ENCODE measurements at places on chromosomes 12 and 14. TPM values are rescaled to one million over a fixed set of nuclear protein-coding genes. Genes with fewer than 3 reads are reported as not detected.

MARS1 gene
- total RNA-seq: 175 TPM

IFNG-AS1 gene
- total RNA-seq: 0.42 TPM

KRT72 gene
- 0.60 TPM for total RNA-seq

TAS2R31 gene
- 2.7 TPM for total RNA-seq

GPR162 gene
- total RNA-seq: not detected

AP4S1 gene
- 14.0 TPM for total RNA-seq

KRT7 gene
- not detected for total RNA-seq

BMAL2 gene
- 2.0 TPM for total RNA-seq

PTGDR gene
- 3.7 TPM for total RNA-seq

ART4 gene
- 0.05 TPM for total RNA-seq

GALNT8 gene
- 1.4 TPM for total RNA-seq

ATP2A2 gene
- 116 TPM for total RNA-seq

KRT2 gene
- not detected for total RNA-seq

OASL gene
- total RNA-seq: 18.8 TPM

LAG3 gene
- total RNA-seq: 3.8 TPM

DLST gene
- 127 TPM for total RNA-seq

CELA1 gene
- not detected for total RNA-seq

SYNE3 gene
- 59.6 TPM for total RNA-seq

VWF gene
- 4.1 TPM for total RNA-seq

CRIP1 gene
- 451 TPM for total RNA-seq

P2RX2 gene
- total RNA-seq: not detected

RTN1 gene
- 0.60 TPM for total RNA-seq

ERBB3 gene
- 0.60 TPM for total RNA-seq

TROAP gene
- total RNA-seq: not detected

RNASE2 gene
- 1.2 TPM for total RNA-seq

KRT4 gene
- total RNA-seq: not detected

SDR9C7 gene
- total RNA-seq: not detected

ZDHHC22 gene
- total RNA-seq: not detected

MAGOHB gene
- 11.1 TPM for total RNA-seq

LRP1-AS gene
- not detected for total RNA-seq

ANO4 gene
- total RNA-seq: not detected

GPR84 gene
- total RNA-seq: 0.99 TPM

RNASE7 gene
- not detected for total RNA-seq

RGS6 gene
- total RNA-seq: 11.1 TPM

TAS2R9 gene
- not detected for total RNA-seq

HPD gene
- total RNA-seq: not detected

RERG gene
- not detected for total RNA-seq

CCDC175 gene
- total RNA-seq: 0.39 TPM

TAS2R46 gene
- total RNA-seq: 2.2 TPM

KCNMB4 gene
- total RNA-seq: 0.26 TPM

HOXC10 gene
- not detected for total RNA-seq

TCL1A gene
- total RNA-seq: 5.4 TPM

Measured in T-helper 17 cell (primary cell).